ENCODE measurements at places on chromosomes 7 and 10.

GRCh38 chr7:105353752-105354328, 34.9 kb downstream of the SRPK2 start:
- DNase-seq = no peak

DNA sequence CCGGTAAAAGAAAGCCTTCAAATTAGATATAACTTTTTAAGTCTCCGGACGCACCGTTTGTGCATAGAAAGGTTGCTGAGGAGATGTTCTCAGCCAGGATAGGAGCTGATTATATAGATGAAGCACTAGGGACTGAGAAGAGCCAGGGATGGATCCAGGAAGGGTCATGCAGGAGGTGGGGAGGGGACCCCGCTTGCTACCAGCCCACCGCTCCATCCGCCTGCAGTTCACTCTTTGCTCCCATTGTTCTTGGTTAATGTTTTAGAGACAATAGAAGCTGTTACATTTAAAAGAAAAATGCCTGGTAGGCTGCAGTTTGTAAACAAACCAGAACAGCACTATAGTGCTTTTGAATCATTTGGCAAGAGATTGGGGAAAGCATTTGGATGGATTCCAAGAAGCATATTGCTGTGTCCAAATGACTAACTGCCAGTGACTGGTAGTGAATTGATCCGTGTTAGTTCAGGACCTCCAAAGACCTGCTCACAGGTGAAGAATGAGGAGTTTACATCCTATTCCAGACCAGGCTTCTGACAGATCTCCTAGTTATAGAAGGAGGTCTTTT, 175.9 kb upstream of the TAC1 start:
- no peak for DNase-seq

GRCh38 chr7:89002981-89003956, 207.7 kb upstream of the TEX47 start:
- DNase-seq = no peak

DNA sequence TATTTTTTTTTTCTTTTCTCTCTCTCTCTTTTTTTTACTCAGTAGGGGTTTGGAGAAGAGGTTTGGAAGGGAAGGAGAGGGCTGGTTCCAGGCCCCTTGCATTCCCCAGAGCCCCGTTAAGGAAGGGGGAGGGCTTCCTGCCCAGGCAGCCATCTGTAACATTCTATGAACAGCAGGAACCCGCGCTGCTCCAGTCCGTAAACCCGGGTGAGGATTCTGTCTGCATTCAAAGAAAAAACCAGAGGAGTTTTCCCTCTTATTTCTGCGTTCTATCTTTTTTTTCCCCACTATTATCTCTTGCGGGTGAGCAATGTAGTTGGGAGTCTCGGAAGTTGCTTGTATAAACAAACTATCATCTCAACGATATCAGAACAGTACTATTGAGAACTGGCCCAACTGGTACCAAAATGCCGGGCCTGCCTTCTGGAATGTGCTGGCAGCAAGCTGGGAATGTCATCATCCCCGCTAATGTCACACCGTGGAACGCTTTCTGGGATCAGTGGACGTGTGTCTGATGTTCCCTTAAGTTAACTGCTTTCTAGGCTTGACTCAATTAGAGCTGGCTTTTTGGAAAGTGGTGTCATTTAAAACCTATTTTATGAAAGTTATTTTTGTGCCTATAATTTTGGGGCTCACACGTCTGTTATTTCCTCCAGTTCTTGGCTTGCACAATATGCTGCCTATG, 153.1 kb upstream of the MEOX2 start:
- DNase-seq = no peak

- no peak for DNase-seq
Measured at GRCh38 chr7:95592570-95592969, 3.7 kb downstream of the PDK4 start.

GRCh38 chr10:11213137-11213536, 195.5 kb downstream of the CELF2 start:
- no peak for DNase-seq

DNA sequence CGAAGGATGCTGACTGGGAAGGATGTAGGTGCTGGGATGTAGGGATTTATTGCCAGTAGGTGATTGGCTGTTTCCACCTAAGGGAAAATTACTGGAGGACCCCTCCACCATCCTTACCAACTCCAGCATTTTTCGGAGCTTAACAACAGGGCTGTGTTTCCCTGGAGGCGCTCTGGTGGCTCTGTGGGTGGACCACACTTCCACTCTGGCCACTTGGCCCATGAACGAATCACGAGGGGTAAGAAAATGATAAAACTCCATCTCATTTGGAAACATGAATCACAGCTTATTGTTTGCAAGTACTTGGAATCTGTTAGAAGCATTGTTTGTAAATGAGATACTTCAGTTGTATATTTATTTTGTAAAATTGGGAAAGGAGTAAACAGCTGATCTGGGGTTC, 3.0 kb downstream of the DOCK1 start:
- no peak for DNase-seq

DNA sequence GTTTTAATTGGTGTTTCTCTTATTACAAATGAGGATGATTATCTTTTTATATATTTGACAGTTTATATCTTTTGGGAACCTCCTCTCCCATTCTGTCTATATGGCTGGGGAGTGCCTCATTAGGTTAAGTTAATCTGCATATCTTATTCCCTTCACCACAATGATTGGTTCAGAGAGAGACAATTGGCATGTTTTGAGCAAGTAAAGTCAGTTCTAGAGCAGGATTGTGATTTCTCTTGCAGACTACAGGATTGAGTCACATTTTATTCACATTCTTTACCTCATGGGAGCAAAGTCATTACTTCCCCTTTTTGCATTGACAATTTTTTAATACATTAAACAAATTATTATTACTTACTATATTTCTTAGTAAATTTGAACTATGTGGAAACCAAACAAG, 345.6 kb downstream of the MDFIC start:
- no peak for DNase-seq

DNA sequence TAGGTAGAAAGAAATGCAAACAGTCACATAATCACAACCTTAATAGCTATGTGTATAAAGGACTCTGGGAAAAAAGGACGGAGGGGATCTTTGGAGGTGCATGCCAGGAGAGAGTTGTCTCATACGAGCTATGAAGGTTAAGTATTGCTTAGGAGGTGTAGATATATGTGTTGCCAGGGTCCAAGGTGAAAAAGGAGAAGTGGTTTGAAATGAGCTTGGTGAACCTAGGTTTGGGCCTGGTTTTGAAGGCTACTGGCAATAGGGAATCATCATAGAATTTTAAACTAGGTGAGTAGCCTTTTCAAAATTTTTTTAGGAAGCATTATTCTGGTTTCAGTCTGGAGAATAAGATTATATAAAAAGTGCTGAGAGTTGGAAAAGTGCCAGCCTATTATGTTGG, 336.8 kb downstream of the AUTS2 start:
- DNase-seq = no peak

DNA sequence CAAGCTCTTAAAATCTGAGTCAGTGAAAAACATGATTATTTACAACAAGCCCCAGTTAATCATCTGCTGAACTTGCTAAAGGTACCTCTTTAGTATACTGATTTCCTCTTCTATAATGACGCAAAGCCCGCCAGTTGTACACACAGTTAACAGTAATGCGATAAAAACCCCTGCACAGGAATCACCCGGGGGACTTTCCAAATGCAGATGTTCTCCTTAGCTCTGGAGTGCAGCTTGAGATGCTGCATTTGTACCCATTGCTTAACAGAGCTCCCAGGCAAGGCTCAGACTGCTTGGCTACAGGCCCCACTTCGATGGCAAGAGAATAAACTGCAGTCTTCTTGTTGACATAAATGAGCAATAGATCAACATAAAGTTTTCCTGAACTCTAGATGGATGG, 279.6 kb upstream of the HGF start:
- DNase-seq = no peak

DNA sequence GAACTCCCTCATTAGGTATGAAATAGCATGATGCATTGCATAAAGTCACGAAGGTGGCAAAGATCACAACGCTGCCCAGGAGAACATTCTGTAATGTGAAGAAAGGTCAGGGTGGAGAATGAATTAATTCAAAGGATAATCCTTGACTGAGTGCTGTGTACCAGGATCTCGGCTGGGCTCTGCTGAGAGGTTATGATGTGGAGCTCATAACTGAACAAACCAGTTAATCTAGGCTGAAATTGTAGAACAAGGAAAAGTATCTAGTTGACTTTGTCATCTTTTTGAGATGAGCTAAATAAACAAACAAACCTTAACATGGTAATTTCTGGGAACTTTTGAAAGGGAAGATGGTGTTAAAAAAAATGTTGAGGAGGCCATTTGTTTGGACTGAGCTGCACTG, 6.1 kb downstream of the MSMB start:
- no peak for DNase-seq

GRCh38 chr7:45461026-45461425, 113.1 kb upstream of the ADCY1 start:
- no peak for DNase-seq

- no peak for DNase-seq
Measured at GRCh38 chr7:104993217-104993862, 20.7 kb upstream of the KMT2E start.

All from activated CD8-positive, alpha-beta memory T cell treated with anti-CD3 and anti-CD28 coated beads for 1 hour (primary cell).